ENCODE measurements at places on chromosomes 13 and 19.

- DNase-seq, result no peak
Measured at GRCh38 chr13:61965756-61966155, 550.1 kb upstream of the PCDH20 start.

DNA sequence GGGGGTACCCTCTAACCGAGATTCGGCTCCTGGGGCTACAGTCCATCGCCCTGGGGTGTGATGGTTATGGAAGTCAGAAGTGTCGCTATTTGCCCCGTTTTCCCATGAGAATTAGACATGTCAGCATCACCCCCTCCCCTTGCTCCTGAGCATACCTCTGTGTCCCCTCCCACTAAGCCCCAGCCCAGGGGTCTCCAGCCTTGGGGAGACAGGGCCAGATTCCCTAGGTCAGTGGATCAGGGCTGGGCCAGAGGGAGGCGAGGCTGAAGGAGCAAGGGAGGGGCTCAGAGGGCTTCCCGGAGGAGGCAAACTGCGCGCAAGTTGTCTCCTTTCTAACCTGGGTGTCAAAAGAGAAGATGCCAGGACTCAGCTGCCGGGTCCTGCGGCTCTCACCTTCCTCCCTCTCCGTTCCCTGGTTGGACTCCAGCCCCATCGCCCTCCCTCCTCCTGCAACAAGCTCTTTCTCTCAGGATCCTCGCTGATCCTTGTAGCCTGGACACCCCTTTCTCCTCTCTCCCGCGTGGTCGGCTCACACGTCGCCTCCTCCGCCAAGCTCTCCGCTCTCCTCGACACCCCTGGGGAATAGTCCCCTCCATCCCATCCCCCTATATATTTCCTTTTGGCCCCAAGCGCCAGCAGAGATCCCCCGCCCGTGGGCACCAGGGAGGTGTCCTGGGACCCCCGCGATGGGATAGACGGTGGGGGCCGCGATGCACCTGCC is 459 bp upstream of the TMEM59L start:
- no peak for DNase-seq

DNA sequence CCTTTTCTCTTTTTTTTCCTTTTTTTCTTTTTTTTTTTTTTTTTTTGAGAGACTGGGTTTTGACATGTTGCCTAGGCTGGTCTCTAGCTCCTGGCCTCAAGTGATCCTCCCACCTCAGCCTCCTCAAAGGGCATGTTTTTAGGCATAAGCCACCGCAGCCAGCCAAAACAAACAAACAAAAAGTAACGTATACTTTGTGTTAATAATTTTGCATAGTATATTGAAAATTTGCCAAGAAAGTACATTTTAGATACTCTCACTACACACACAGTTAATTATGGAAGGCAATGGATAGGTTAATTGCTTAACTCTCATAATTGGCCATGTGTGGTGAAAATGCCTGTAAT is 1.6 kb upstream of the RAB11B start:
- DNase-seq, result no peak

- DNase-seq, result peak; percentile 60
Measured at GRCh38 chr13:39038569-39039030, 344 bp downstream of the NHLRC3 start.

Data from CD4-positive, alpha-beta T cell treated with Interleukin-10 for 1 hour (primary cell).